ENCODE measurements at places on chromosomes 4 and X. TPM values are rescaled to one million over a fixed set of nuclear protein-coding genes. Genes with fewer than 3 reads are reported as not detected.

XAGE1B gene
- 1.1 TPM for total RNA-seq

POU4F2 gene
- total RNA-seq, result not detected

TCP11X2 gene
- total RNA-seq, result not detected

DNA sequence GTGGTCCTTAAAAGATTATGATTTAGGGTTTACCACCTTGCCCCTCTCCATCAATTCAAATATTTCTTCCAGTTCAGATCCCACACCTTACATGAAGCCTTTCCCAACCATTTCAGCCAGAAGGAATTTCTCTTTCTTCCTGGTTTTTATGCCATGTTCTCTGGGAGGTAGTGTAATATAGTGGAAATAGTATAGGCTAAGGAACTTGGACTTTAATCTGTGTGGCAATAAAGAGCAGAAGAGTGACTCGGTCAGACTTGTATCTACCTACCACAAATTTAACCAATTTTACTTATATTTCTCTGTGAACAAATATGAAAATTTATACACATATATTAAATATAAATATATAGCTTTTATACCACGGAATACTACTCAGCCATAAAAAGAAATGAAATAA, 18.4 kb upstream of the CISD2 start:
- H3K36me3 ChIP-seq, result peaks cover 4% of the 10 kb centered on the region
- no peak for DNase-seq
- H3K4me3 ChIP-seq, result no peak overlapping the region

GRCh38 chr4:80107374-80107773, 34.3 kb upstream of the ANTXR2 start:
- H3K4me3 ChIP-seq, result no peak overlapping the region
- no peaks in the 10 kb centered on the region for H3K4me1 ChIP-seq
- H3K27ac ChIP-seq, result no peak overlapping the region
- no peaks in the 10 kb centered on the region for H3K36me3 ChIP-seq
- DNase-seq, result no peak
- no peaks in the 10 kb centered on the region for H3K27me3 ChIP-seq

DCAF8L2 gene
- total RNA-seq, result not detected

GASK1B gene
- total RNA-seq, result 49.9 TPM
